ENCODE measurements at places on chromosomes 2 and 18.

GRCh38 chr18:22250591-22250996, 81.2 kb downstream of the GATA6 start:
- DNase-seq: no peak

- no peak for DNase-seq
These were observed 51.6 kb downstream of the BMP10 start for GRCh38 chr2:68819556-68819955.

- no peak for DNase-seq
These were observed 221.9 kb upstream of the RBBP8 start for GRCh38 chr18:22711192-22711685.

DNA sequence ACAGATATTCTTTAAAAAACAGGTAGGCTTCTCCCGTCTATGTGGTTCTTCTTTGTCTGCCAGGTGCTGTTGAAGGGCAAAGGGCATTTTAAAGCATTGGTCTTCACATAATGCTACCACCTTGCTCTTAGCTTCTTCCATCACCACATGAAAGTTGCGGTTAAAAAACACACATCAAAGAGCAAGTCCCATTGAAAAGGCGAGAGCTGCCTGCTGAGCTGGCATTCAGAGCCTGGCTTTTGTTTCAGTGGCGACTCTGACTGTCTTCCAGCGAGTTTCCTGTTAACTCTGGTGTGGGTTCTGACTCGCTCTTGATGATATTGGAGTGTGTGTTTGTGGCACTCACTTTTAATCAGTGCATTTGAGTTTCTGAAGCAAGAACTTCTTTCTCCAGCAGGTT, 624.9 kb upstream of the FANCL start:
- DNase-seq: no peak

- peak; percentile 7 for DNase-seq
These were observed 328.0 kb downstream of the TSN start for GRCh38 chr2:122083256-122084048.

DNA sequence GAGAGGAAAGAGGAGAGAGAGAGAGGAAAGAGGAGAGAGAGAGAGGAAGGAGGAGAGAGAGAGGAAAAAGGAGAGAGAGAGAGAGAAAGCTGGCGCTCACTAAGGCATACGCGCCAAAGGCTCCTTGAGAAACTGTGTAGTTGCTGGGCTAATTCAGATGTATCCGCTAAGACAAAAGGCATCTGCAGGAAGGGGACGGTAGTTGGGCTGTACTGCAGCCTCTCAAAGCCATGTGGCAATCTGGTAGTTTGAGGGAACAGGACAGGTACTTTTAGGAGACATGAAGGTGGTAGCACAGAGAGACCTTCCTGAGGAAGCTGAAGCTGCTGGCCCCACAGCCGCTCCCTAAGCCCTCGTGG, 31.6 kb downstream of the THNSL2 start:
- peak; percentile 15 for DNase-seq

GRCh38 chr2:16014802-16015201, 74.5 kb downstream of the MYCN start:
- no peak for DNase-seq

DNA sequence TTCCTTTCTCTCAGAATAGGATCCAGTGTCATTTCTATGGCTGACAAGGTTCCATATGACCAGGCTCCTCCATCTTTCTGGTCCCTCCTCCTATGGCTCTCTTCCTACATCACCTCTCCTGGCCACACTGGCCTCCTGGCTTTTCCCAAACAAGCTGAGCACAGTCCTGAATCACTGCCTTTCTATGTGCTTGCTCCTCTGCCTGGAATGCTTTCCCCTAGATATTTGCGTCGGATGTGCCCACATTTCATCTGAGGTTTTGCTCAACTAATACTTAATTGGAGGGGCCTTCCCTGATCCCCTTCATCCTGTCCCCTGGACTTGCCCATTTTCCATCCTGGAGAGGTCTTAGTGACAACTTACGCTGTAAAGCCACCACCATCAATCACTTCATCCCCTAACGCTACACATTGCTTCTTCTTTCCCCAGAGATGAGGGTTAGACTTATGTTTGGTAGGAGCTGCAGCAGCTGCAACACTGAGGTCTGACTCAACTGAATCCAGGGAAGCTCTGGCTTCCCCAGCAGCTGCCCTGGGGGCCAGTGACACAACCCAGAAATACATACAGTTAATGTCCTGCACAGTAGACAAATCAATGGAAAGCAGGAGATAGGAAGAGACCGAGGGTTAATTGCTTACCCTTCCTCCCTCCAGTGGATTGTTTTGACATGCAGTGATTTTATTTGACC, 42.9 kb downstream of the QPCT start:
- no peak for DNase-seq

DNA sequence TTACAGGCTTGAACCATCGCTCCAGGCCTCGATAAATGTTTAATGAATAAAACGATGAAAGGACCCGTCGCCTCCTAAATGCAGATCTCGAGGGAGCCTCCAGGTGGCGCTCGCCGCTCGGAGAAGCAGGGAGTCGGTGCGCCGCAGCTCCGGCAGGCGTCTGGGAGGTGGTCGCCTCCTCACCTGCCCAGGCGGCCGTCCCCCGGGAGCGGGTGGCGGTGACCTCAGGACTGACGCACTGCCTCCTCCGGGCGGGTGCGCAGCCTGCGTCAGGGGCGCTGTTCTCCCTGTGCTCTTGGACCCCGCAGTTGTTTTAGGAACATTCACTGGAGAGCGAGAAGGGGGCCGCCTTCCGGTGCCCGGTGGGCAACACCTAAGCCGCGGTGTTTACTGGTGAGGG, 38.6 kb upstream of the POLE4 start:
- peak; percentile 44 for DNase-seq

DNA sequence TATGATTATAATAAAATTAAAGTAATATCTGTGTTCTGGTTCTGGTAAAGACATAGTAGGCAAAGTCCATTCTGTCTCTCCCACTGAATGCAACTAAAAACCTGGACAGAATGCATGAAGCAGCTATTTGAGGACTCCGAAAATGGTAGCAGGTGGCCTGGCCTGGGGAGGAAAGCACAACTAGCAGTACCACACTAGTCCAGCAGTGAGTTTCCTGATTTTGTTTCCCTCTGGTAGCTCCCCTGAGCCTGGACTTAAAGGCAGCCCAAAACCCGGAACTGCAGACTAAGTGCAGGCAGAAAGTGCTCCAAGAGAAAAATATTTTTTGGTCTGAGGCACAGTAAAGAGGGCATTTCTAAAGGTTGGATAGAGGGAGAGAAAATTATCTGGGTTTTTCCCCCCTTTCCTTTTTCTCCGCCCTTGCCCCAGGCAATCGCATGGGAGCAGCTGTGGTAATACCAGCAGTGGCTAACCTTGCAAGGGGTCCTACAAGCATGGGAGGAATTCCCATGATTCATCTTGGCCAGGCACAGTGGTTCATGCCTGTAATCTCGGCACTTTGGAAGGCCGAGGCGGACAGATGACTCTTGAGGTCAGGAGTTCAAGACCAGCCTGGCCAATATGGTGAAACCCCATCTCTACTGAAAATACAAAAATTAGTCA, 32.3 kb downstream of the ASXL2 start:
- DNase-seq: peak; percentile 32

- peak; percentile 35 for DNase-seq
These were observed 1.0 kb downstream of the MARS2 start for GRCh38 chr2:197705912-197706838.

GRCh38 chr18:34820360-34821065, 110.4 kb downstream of the DTNA start:
- DNase-seq: no peak

DNA sequence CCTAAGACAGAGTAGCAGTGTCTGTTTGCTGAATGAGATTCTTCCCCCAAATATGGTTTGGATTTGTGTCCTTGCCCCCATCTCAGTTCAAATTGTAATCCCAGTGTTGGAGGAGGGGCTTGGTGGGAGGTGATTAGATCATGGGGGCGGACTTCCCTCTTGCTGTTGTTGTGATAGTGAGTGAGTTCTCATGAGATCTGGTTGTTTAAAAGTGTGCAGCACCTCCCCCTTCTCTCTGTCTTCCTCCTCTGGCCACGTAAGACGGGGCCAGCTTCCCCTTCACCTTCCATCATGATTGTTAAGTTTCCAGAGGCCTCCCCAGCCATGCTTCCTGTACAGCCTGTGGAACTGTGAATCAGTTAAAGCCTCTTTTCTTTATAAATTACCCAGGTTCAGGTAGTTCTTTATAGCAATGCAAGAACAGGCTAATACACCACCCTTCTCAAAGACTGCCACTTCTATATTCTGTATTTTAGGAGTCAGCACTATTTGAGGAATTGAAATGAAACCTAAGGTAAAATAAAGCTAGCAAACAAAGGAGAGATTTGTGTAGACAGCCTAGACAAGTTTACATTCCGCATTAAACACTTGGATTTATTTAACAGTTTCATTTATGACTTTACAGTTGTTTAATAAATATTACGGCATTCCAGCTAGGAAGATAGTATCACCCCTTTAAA, 21.6 kb downstream of the FBXO36 start:
- no peak for DNase-seq

- no peak for DNase-seq
These were observed 1054.3 kb upstream of the SLC39A10 start for GRCh38 chr2:194602750-194603149.

DNA sequence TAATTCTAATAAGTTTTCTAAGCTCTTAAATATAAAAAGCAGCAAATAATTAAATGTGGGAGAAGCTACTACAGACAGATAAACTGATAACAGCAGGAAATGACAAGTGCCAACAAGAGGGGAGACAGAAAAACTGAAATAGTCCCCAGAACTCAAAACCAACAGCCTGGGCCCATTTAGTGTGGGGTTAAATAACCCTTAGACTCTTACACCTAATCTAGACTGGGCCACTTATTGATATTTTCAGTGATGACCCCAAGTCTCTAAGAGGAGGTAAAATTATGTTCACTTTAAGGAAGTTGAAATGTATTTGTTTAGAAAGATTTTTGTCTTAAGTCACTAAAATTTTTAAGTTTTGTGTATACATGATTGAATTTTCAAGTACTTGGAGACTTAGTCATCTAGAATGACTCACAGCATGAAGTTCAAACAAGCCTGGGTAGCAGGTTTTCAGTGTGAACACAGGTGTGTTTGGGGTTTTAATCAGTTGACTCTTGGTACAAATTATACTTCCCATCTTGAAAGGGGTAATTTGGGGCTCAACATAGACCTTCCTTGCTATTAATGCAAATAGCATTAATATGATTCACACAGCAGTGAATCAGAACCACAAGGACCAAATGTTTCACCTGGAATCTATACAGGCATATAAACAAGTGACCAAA, 54.9 kb upstream of the MYO3B start:
- DNase-seq: no peak

- peak; percentile 25 for DNase-seq
These were observed 5.3 kb upstream of the PLCL1 start for GRCh38 chr2:197799068-197799467.

DNA sequence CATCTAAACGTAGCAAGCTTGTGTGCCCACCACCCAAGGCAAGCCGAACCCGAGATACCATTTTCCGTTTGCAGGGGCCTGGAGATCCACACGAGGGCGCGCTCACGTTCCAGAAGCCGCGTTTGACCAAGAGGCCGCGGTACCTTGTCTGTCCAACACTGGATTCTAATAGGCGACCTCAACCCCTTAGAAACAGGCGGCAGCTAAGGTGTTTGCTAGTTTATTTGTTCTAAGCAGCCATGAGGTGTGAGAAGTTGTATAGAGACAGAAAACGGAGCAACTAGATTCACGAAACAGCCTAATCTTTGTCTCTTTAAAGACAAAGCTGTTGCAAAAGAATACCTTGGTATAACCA, 4.2 kb downstream of the HOXD11 start:
- peak; percentile 64 for DNase-seq

GRCh38 chr2:126715576-126716406, 59.8 kb downstream of the GYPC start:
- DNase-seq: no peak

GRCh38 chr2:237190966-237191713, 105.5 kb downstream of the COPS8 start:
- DNase-seq: no peak

DNA sequence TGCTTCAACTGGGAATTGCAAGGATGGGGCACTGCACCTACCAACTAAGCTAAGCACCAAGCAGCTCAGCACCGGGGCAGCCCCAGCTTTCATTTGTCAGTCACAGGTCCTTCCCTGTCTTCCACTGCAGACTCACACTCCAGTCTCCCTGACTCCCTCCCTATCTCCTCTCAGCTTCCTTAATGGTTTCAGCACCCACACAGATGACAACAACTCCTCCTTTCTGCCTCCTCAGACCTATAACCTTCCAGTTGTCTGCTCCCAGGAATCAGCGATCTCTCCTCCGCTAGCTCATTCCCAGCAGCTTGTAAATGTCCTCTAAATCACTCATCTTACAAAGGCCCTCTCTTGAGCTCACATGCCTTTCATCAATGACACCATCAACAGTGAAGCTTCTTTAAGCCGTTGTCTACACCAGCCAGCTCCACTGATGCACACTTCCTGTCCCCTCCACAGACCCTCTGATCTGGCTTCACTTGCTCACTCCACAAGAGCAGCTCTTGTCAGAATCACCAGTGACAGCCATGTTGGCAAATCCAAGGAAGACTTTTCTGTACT, 32.1 kb downstream of the CLASP1 start:
- no peak for DNase-seq

GRCh38 chr2:128783193-128783671, 464.6 kb upstream of the HS6ST1 start:
- DNase-seq: no peak

- DNase-seq: no peak
These were observed 437.7 kb upstream of the HNRNPA3 start for GRCh38 chr2:176774766-176775451.

DNA sequence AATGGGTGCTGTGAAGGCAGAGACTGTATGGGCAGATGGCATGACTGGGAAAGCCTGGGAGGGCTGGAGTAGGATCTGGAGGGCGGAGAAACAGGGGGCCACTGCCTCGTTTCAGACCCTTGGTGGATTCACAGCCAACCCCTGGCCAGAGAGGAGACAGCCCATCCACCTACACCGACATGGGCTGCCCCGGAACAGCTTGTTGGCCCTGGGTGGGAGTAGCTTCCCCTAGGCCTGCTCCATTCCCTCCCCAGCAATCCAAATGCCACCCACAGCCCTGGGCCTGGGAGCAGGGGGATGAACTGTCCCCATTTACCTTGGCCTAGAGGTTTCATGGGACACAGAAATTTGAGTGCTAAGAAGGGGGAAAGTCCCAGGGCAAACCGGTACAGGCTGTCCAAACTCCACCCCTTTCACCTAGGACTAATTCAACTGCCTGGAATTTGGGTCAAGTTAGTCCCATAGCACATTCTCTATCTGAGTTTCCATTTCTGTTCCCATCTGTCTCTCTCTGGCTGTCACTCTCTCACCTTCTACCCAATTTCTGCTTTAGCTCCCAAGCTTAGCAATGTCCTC, 37.0 kb downstream of the LBH start:
- DNase-seq: peak; percentile 39

DNA sequence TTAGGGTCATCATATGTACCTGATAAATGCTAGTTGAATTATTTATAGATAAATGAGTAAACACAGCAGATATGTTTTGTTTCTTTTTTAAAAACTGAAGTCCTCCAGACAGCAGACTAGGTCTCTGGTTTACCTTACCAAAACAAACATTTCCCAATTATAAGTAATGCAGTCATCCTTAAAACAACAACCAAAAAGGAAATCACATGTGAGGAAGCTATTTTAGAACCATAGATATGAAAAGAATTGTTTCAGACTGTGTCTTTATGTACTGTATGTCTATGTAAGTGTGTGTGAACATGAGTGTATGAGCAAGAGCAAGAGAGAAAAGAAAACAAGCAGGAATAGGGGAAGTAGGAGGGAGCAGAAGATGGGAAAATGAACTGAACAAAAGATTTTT, 441.0 kb downstream of the CPS1 start:
- no peak for DNase-seq
